ENCODE measurements at places on chromosomes 13 and 19.

- no peak for DNase-seq
Measured at GRCh38 chr13:112804374-112804773, 114.5 kb downstream of the ATP11A start.

DNA sequence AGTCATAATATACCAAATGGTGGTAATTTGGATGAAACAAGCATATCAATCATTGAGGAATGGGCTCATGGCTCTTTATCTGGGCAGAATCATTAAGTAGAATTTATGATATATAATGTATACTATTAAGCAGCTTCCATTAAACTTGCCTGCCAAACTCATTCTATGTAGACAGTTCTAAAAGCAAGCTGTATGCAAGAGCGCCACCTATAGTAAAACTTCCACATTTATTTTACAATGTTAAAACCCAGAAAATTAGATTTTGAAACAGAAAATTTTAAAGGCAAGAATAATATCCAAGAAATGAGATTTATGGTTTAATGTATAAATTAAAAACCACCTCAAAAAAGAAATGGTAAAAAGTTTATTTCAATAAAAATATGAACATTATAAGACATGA, 161.5 kb downstream of the MZT1 start:
- DNase-seq, result peak; percentile 49

DNA sequence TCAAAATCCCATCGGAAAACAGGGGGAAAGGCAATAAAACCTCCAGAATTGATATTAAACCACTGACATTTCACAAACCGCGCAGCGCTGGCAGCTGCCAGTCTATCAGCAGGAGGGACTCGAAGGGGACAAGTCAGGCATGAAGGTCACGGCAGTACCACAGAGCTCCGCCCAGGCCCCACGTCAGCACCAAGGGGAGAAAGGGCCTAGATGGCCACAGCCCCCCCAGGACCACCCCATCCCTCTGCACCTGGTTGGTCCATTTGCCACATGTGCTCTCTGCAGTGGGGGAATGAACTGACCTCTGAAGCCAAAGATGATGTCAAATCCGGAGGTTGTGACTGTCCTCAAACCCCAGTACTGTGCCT, 9.5 kb upstream of the VSTM2B start:
- no peak for DNase-seq

DNA sequence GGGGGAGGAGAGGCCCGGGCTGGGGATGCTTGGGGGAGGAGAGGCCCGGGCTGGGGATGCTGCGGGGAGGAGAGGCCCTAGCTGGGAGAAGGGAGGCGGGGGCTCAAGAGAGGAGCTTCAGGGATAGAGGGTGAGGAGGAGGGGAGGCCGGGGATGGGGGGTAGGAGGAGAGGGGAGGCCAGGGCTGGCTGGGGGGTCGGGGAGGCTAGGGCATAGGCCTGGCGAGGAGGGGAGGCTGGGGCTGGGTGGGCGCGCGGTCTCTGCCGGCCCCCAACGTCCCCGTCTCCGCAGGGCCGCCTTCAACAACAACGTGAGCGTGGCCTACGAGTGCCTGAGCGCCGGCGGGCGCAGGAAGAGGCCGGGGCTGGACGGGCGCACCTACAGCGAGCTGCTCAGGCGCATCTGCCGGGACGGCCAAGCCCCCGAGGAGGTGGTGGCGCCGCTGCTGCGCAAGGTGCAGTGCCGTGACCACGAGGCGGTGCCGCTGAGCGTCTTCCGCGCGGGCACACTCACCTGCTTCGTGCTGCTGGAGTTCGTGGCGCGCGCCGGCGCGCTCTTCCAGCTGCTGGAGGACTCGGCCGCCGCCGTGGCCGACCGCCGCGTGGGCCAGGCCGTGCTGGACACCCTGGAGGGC, 11.4 kb downstream of the TPGS1 start:
- DNase-seq, result no peak

DNA sequence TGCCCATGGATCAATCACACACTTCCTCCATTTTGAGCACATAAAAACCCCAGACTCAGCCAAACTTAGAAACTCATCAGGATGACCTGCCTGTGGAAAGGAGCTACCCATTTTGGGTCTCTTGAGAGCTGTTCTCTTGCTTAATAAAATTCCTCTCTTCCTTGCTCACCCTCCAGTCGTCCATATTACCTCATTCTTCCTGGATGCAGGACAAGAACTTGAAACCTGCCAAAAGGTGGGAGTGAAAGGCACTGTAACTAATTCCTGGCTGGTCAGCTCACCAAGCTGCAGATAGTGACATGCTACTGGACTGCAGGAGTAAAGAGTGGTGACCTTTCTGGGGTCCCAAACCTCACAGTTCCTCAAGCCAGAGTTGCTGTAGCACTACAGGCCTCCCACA, 20.2 kb downstream of the LIG4 start:
- DNase-seq, result no peak

- no peak for DNase-seq
Measured at GRCh38 chr13:95050800-95051615, 250.2 kb downstream of the ABCC4 start.

GRCh38 chr13:110351636-110352420, 44.7 kb downstream of the COL4A2 start:
- no peak for DNase-seq

- DNase-seq, result no peak
Measured at GRCh38 chr13:107332188-107332587, 764.3 kb upstream of the ARGLU1 start.

- DNase-seq, result no peak
Measured at GRCh38 chr13:74027161-74027779, 106.9 kb downstream of the KLF12 start.

DNA sequence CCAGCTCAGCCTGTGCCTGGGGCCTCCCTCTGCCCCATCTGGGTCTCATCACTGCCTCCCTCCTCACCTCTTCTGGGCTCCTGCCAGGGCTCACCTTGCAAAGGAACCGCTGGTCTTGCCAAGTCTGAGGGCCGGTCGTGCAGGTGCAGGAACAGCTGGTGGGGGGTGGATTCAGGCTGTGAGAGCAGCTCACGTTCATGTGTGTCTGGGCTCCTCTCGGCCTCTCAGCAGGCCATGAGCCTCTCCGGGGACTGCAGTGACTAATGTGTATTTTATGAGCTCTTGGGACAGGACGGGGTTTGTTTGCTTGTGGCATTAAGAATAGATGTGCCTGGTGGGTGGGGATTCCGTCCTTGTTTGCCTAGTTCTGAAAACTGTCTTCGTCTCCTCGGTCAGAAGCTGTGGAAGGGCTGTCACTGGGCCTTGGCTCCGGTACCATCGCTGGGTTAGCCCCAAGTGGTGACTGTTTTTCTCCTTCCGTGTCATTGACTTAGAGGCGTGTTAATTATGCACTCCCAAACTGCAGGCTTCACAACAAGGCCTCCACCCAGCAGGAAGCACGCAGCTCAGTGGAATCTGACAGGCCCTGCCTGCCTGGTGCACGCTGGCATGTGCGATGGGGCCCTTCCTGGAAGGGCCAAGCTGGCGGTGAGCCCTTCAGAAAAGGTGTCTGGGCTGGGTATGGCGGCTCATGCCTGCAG, 77.6 kb downstream of the KDM4B start:
- peak; percentile 60 for DNase-seq

- no peak for DNase-seq
Measured at GRCh38 chr13:33758113-33758512, 59.8 kb upstream of the RFC3 start.

DNA sequence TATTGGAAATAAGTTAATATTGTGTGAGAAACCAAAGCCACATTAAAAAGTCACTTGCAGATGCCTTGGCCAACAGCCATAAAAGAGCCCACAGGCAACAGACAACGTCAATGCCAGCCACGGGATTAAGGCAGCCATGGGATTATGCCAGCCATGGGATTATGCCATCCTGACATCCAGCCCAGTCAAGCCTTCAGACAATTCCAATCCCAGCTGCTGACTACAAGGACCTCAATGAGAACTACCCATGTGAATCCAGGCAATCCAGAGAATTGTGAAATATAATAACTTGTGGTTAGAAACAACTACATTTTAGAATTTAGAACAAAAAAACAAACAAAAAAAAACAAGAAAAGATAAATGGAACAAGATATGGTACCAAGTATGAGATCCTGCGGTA, 356.6 kb downstream of the EFNB2 start:
- DNase-seq, result no peak

- DNase-seq, result no peak
Measured at GRCh38 chr13:40583738-40584137, 82.7 kb downstream of the FOXO1 start.

DNA sequence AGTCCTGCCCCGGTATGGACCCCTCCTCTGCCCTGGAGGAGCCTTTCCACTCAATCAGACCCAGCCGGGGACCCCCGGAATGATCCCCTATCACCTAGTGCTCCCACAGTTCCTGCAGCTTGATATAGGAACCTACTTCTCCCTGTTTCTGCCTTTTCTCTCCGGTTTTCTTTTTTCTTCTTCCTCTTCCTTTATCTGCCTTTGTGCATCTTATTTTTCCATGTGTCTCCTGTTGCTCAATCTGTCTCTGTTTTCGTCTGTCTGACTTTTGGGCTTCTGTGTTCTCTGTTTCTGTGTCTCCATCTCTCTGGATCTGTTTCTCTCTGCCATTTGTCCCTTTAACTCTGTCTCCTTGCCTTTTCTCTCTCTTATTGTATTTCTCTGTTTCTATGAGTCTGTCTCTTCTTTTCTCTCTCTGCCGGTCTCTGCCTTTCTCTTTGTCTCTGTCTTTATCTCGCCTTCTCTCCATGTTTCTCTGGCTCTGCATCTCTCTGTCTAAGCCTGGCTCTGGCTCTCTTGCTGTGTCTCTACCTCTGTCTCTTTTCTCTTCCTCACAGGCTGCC, 10.0 kb downstream of the MEGF8 start:
- DNase-seq, result no peak
